ENCODE measurements at places on chromosomes 4 and X. TPM values are rescaled to one million over a fixed set of nuclear protein-coding genes. Genes with fewer than 3 reads are reported as not detected.

Gene CXCL3
- polyA plus RNA-seq: 0.22 TPM

Gene OTC
- polyA plus RNA-seq: 0.09 TPM

Gene SLC2A9
- 11.3 TPM for polyA plus RNA-seq

Gene TMSB15A
- polyA plus RNA-seq: 66.5 TPM

Gene GPR34
- polyA plus RNA-seq: 4.2 TPM

Gene SSX3
- polyA plus RNA-seq: not detected

Gene PPP4R3C
- polyA plus RNA-seq: not detected

Gene GPRASP1
- 12.3 TPM for polyA plus RNA-seq

Gene SSX2B
- 0.09 TPM for polyA plus RNA-seq

Gene KLHL13
- polyA plus RNA-seq: 102 TPM

Gene SUPT20HL1
- polyA plus RNA-seq: not detected

Gene RAB40A
- 4.1 TPM for polyA plus RNA-seq

Gene REPS2
- polyA plus RNA-seq: 20.5 TPM

Gene DNAAF6
- polyA plus RNA-seq: 0.08 TPM

Gene CDX4
- not detected for polyA plus RNA-seq

Gene ANK2
- polyA plus RNA-seq: 57.9 TPM

Gene CYTL1
- polyA plus RNA-seq: 10.1 TPM

Gene BEX4
- polyA plus RNA-seq: 177 TPM

Gene AVPR2
- 2.7 TPM for polyA plus RNA-seq

Gene HMGN5
- polyA plus RNA-seq: 40.1 TPM

Gene FRMPD4
- polyA plus RNA-seq: 0.12 TPM

Gene MAGEB16
- not detected for polyA plus RNA-seq
